ENCODE measurements at places on chromosomes 2 and 18.
A peak's percentile ranks its signal among the peaks of the same experiment; 100 is the strongest.

DNA sequence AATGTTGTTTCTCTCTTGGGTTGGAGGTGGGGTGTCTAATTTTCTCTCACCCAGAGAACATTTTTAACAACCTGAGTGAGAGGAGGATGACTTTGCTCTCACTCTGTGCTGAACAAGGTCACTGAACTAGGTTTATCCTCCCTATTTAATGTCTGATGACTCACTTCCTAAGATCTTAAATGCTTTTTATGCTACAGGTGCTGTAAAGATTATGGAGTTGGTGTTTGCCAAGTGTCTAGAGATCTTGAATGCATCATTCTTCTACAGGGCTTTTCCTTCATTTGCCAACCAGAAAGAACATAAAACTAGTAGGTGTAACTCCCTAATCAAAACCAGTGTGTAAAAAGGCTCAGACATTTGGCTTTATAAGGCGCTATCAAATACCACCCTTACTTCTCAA lies 350.5 kb upstream of the ETAA1 start:
- DNase-seq: no peak

DNA sequence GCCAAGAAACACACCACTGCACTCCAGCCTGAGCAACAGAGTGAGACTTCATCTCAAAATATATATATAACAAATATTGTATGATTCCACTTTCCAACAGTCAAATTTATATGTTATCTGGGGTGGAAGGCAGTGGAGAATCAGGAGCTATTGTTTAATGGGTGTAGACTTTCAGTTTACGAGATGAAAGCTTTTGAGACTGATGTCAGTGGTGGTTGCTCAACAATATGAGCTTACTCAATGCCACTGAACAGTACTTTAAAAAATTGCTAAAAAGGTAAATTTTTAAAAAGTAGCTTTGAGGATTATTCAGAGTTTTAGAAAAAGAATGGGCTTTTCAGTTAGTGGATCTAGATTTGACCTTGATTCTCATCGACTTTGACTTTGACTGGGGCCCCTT lies 105.9 kb upstream of the ST6GAL2 start:
- no peak for DNase-seq

DNA sequence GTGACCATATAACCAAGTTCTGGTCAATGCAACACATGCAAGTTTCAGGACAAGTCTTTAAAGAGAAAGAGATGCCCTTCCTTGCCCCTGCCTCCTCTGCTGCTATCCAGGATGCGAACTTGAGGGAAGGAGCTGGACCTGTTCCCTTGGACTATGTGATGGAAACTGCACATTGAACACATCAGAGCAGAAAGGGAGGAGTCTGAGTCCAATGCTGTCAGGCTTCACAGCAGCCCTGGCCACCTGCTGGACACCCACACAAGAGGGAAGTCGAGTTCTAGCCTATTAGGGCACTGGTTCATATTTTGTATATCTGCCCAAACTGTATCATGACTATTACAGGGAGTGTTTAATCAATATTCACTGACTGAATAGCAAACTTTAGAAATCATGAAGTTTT lies 38.3 kb upstream of the TEX51 start:
- DNase-seq: no peak

DNA sequence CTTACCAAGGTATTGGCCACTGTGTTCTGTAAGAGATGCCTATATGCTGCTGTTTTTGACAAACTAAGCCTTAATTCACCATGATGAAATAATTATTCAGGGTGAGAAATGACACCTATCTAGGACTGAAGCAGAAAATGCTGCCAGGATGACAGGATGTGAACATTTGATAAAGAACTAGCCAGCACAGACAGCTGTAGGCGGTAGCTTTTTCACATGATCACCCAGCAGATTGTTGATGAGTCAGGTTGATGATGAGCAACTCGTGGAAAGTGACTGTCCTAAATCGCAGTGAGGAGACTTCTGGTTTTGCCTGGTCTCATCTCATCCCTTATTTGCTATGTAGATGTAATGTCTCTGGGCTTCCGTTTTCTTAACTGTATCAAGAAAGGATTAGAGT lies 144.1 kb downstream of the PRPF40A start:
- no peak for DNase-seq

DNA sequence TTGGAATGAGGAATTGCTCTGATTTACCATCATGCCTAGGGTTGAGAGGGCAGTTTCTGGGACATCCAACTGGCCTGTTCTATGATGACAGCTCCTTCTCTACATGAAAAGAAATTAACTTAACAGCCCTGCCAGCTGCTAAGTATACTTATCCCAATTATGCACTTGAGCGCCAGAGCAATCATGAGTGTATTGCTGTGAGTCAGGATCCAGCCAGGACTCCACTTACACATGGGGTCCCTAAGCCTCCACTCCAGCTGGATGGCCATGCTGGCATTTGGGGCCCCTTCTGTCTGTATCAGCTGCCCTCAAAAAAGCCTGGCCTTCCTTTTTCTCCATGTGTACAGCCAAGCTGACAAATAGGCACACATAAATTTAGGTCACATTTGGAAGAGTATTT lies 481.9 kb downstream of the TMX3 start:
- DNase-seq: no peak

GRCh38 chr18:36340246-36340645 lies 42.7 kb downstream of the FHOD3 start:
- no peak for DNase-seq

- no peak for DNase-seq
Observed at GRCh38 chr2:234863043-234863934, 88.5 kb upstream of the SH3BP4 start.

GRCh38 chr18:5876891-5877290 lies 18.4 kb downstream of the TMEM200C start:
- no peak for DNase-seq

DNA sequence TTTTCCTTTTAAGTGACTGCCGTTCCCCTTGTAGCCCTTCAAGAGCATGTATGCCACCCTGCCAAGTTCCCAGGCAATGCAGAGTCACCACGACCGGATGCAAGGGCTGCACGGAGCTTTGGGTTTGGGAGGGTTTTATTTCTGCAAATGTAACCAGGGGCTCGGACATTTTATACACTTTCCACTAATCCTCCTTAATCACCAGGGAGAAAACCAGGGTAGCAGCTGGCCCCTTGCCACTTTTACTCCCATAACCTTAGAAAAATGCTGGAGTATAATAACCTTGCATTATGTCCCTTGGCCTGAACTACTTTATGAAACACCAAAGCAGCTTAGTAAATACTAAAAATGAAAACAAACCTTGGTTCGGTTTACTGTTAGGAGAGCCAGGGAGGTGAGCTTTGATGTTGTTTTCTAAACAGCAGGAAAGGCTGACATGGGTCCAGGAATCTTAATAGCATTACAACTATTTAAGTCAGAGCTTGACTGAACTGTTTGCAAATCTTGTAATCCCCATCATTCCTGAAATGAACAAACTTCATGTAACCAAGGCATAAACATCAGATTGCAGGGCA lies 152.8 kb upstream of the RIOK3 start:
- DNase-seq: no peak

GRCh38 chr2:235135990-235136561 lies 184.3 kb downstream of the SH3BP4 start:
- peak; percentile 6 for DNase-seq

- DNase-seq: no peak
Observed at GRCh38 chr2:191664823-191665677, 12.9 kb upstream of the NABP1 start.

DNA sequence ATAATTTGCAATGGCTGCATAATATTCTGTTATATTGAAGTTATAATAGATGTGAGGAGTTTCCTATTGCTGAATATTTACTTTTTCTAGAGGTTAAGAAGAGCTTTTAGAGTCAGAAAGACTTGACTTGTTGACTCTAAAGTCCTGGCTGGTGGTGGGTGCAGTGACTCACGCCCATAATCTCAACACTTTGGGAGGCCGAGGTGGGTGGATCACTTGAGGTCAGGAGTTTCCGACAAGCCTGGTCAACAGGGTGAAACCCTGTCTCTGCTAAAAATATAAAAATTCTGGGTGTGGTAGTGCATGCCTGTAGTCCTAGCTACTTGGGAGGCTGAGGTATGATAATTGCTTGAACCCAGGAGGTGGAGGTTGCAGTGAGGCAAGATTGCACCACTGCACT lies 33.9 kb upstream of the ATIC start:
- DNase-seq: no peak

- no peak for DNase-seq
Observed at GRCh38 chr2:230738391-230738811, 25.8 kb downstream of the CAB39 start.

DNA sequence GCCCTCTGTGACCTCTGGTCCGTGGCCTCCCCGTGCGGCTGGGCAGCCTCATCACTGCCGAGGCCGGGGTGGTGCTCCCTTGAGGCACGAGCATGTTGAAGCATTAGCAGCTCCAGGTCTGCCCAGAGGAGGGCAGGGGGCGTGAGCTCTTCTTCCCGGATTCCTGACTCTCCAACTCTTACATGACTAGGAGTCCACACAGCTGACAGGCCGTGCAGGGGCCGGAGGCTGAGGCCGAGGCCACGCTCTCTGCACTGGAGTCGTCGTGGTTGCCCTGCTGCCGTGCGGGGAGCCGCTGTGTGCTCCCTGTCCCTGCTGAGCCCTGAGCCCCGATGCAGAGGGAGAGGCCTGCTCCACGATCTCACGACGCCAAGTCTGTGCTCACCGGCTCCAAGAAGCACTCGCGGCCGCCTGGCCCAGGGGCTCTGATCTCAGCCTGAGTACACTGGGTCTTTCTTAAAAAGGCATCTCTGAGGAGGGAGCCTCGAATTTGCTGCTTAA lies 19.4 kb upstream of the KCNG2 start:
- no peak for DNase-seq

DNA sequence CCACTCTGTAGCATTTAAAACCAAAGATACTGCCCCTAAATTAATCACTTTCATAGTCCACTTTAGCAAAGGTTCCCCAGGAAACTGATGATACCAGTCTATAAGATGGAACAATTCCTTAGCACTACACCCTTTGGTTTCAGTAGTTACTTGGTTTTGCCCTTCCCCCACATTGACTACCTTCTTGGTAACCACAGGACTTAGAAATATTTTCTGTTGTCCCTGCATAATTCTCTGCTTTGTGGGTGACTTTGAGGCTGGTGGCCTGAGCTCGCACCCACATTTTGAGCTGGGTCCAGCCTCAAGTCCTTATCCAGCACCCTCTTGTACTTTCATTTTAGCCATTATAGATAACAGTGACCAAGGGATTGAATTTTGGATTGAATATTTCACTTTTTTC lies 23.1 kb downstream of the ELP2 start:
- DNase-seq: no peak

GRCh38 chr2:132815516-132815915 lies 145.5 kb upstream of the LYPD1 start:
- no peak for DNase-seq

- no peak for DNase-seq
Observed at GRCh38 chr2:47799031-47799609, 16.2 kb downstream of the MSH6 start.

GRCh38 chr2:225597911-225598310 lies 198.4 kb downstream of the NYAP2 start:
- no peak for DNase-seq

GRCh38 chr2:226652369-226652768 lies 147.3 kb downstream of the IRS1 start:
- DNase-seq: no peak

DNA sequence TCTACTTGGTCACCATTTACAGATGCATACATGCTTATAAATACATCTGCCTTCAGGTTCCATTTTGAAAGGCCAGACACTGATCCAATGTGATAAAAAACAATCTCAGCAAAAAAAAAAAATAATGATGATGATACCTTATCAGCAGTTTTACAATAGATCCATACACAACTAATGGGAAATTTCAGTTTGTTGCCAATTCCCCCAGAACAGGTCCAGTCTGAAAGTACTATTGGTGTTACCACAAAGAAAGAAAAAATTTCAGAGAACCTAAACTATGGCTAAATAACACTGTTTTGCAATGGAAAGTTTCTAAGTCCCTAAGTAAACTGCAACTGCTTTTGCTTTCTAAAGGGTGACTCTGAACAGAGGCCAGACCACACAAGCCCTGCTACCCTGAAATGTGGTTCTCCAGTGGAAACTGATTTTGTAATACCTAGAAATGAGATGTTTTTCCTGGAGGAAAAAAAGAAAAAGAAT lies 54.1 kb downstream of the LPIN2 start:
- DNase-seq: no peak
